Airway epithelial cell (primary cell): ENCODE measurements at places on chromosomes 7 and 10. TPM values are rescaled to one million over a fixed set of nuclear protein-coding genes. Genes with fewer than 3 reads are reported as not detected.

DRGX gene
- total RNA-seq, result not detected in 2 replicates

HYCC1 gene
- total RNA-seq, result 32.0 and 37.4 TPM in 2 replicates

GIMAP2 gene
- not detected in 2 replicates for total RNA-seq

MYH16 gene
- total RNA-seq, result 0.35 and 1.2 TPM in 2 replicates

HDAC9 gene
- total RNA-seq, result 1.3 and 1.9 TPM in 2 replicates

ZNF33B gene
- 6.6 and 7.3 TPM in 2 replicates for total RNA-seq

PDE1C gene
- 0.07 TPM in 1 of 2 replicates, not detected in the other for total RNA-seq
